ENCODE measurements at places on chromosomes 5 and 9. TPM values are rescaled to one million over a fixed set of nuclear protein-coding genes. Genes with fewer than 3 reads are reported as not detected.

DNA sequence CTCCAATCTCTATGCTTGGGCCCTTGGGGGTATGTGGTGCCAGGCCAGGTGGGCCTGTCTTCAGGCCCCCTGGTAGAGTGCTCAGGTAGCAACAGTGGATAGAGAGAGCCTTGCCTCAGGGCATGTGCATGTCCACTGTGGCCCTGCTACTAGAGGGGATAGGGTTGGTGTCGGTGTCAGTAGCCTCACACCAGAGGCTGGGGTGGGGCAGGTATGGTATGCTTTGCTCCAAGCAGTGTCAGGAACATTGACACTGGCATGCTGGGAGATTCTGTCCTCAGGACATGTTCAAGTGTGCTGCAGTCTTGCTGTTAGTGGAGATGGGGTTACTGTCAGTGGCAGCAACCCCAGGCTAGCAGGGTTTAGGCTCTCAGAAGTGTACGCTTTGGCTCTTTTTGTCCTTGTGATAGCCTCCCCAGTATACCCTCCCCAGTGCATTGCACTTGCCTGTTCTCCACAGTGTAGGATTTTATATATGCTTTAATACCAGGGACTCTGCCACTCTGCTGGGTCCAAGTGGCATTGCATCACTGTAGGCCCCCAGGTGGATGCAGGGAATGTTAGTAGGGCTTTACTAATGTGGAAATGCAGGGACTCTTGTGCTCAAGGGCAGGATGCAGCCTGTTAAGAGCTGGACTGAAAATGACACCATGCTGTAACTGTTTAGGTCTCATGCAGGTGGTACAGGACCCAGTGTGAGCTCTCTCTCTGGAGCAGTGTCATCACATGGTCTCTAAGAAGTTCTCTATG lies 21.6 kb downstream of the RIC1 start:
- DNase-seq, result no peak

- peak; percentile 24 for DNase-seq
Measured at GRCh38 chr5:151213803-151214613, 9.9 kb downstream of the CCDC69 start.

DNA sequence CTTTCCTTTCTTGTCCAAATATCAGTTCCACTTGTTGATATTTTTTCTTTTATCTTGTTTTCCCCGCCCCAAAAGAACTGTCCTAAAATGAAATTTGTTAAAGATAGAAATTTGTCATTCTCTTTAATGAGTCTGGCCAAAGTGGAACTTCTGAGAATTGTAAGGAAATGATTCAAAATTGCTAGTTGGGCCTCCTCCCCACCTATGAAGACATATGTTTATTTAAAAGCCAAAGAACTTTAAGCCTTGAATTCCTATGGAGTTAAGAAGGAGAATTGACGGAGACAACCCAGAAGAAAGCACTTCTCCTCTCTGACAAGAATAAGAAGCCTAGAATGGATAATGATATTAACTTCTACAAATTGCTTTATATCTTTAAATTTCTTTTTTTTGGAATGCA lies 59.1 kb upstream of the ALDH1A1 start:
- DNase-seq, result no peak

DNA sequence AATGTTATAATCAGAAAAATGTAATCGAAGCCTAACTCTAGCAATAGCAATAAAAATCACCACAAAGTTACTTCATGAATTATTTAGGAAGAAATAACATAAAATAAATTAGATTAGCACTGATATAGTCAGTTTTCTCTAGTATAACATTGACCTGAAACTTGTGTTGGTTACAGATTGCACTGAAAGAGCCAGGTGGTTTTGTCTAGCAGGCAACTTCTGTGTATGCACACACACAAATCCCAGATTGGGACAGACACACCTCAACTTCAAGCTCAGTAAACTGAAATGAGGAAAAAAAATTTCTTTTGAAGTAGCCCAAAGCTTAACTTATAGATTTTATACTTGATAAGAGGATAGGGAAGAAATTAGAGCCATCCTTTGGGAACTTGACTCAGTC lies 129.3 kb downstream of the EFNA5 start:
- no peak for DNase-seq

GRCh38 chr5:134561871-134562296 lies 36.4 kb downstream of the JADE2 start:
- DNase-seq, result peak; percentile 48

TTC23L gene
- not detected for total RNA-seq

ZDHHC21 gene
- total RNA-seq, result 32.1 TPM

CCL27 gene
- not detected for total RNA-seq

STKLD1 gene
- total RNA-seq, result 0.41 TPM

MTREX gene
- total RNA-seq, result 163 TPM

AIF1L gene
- 19.1 TPM for total RNA-seq

Measured in tongue (tissue), 3 donors.